Sigmoid colon (tissue), 7 donors: ENCODE measurements at places on chromosomes 6 and 20. TPM values are rescaled to one million over a fixed set of nuclear protein-coding genes. Genes with fewer than 3 reads are reported as not detected.

SIRPA gene
- polyA plus RNA-seq, result 12.5 TPM

CGAS gene
- 1.2 TPM for polyA plus RNA-seq

HRH3 gene
- polyA plus RNA-seq, result not detected

CLPSL2 gene
- not detected for polyA plus RNA-seq

RPL10A gene
- polyA plus RNA-seq, result 1,931 TPM

VIP gene
- 18.8 TPM for polyA plus RNA-seq

ULBP3 gene
- polyA plus RNA-seq, result not detected

TUBB2B gene
- 11.2 TPM for polyA plus RNA-seq

GRCh38 chr6:120378582-120379220, 955.6 kb downstream of the TBC1D32 start:
- no peaks in the 10 kb centered on the region for H3K36me3 ChIP-seq
- H3K4me3 ChIP-seq, result no peak overlapping the region
- H3K27ac ChIP-seq, result no peak overlapping the region
- no peaks in the 10 kb centered on the region for H3K4me1 ChIP-seq

- H3K4me1 ChIP-seq, result peaks cover 5% of the 10 kb centered on the region
- no peaks in the 10 kb centered on the region for H3K36me3 ChIP-seq
- H3K4me3 ChIP-seq, result no peak overlapping the region
- H3K27ac ChIP-seq, result no peak overlapping the region
Measured at GRCh38 chr20:38226553-38226952, 34.0 kb downstream of the KIAA1755 start.

GRCh38 chr6:3001773-3002293, 2.1 kb downstream of the NQO2 start:
- no peak for DNase-seq
- no peak overlapping the region for H3K27ac ChIP-seq
- peaks cover 13% of the 10 kb centered on the region for H3K4me1 ChIP-seq
- peaks cover 27% of the 10 kb centered on the region for H3K36me3 ChIP-seq
- no peak overlapping the region for H3K4me3 ChIP-seq

- H3K4me3 ChIP-seq, result no peak overlapping the region
Measured at GRCh38 chr6:68834551-68834950, 199.5 kb downstream of the ADGRB3 start.

GRCh38 chr6:118952683-118953082, 17.7 kb upstream of the MCM9 start:
- H3K27ac ChIP-seq, result no peak overlapping the region
- DNase-seq, result no peak
- H3K4me3 ChIP-seq, result no peak overlapping the region
- no peaks in the 10 kb centered on the region for H3K4me1 ChIP-seq

- H3K4me1 ChIP-seq, result peaks cover 6% of the 10 kb centered on the region
- DNase-seq, result no peak
- no peak overlapping the region for H3K4me3 ChIP-seq
- peaks cover 39% of the 10 kb centered on the region for H3K27me3 ChIP-seq
- peaks cover 25% of the 10 kb centered on the region for H3K36me3 ChIP-seq
- H3K27ac ChIP-seq, result no peak overlapping the region
Measured at GRCh38 chr20:62576815-62577489, 65.4 kb upstream of the SLCO4A1 start.

DNA sequence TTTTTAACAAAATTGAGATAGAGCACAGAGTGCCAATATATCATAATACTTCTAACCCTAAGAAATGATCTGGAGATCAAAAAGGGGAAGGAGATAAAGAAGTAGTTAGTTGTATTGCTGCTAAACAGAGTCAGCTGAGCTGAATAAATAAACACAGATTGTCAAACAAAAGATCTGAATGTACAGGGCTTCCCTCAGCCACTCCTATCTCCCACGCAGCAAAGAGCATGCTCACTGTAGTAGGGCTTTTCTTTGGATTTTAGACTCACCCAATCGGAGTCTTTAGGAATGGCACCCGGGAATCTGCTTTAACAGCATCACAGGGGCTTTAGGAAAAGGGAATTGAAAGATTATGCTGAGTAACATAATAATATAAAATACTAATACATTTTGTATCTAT, 222.2 kb upstream of the STXBP5 start:
- no peaks in the 10 kb centered on the region for H3K27me3 ChIP-seq
- no peak overlapping the region for H3K27ac ChIP-seq
- DNase-seq, result no peak
- H3K4me1 ChIP-seq, result no peaks in the 10 kb centered on the region

- no peak for DNase-seq
- no peak overlapping the region for H3K27ac ChIP-seq
- no peaks in the 10 kb centered on the region for H3K27me3 ChIP-seq
- no peaks in the 10 kb centered on the region for H3K36me3 ChIP-seq
- H3K4me3 ChIP-seq, result no peak overlapping the region
Measured at GRCh38 chr6:129981598-129981997, 36.8 kb upstream of the L3MBTL3 start.

- no peaks in the 10 kb centered on the region for H3K4me1 ChIP-seq
- no peaks in the 10 kb centered on the region for H3K27me3 ChIP-seq
- no peaks in the 10 kb centered on the region for H3K36me3 ChIP-seq
Measured at GRCh38 chr6:105744815-105745214, 341.3 kb upstream of the PRDM1 start.

DNA sequence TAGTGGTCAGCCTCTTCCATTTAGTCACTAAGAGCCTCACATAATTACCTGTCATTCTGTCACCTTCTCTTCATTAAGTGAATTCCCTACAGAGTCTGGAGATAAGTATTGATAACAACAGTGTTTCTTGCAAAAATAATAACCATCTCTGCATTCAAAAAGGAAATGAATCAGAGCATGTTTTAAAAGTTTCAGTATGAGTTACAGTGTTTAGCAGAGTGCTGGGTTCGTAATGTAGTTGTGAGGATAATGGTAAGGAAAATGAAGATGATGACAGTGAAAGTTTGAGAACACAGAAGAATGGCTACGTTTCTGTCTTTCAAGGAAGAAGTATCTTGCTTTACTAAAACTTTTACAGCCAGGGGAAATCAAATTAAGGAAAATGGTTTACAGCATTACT, 31.3 kb downstream of the GPRC6A start:
- no peak overlapping the region for H3K4me3 ChIP-seq
- no peaks in the 10 kb centered on the region for H3K36me3 ChIP-seq

GRCh38 chr6:158022749-158023596, 41.3 kb downstream of the SYNJ2 start:
- H3K27ac ChIP-seq, result no peak overlapping the region
- no peak overlapping the region for H3K4me3 ChIP-seq

DNA sequence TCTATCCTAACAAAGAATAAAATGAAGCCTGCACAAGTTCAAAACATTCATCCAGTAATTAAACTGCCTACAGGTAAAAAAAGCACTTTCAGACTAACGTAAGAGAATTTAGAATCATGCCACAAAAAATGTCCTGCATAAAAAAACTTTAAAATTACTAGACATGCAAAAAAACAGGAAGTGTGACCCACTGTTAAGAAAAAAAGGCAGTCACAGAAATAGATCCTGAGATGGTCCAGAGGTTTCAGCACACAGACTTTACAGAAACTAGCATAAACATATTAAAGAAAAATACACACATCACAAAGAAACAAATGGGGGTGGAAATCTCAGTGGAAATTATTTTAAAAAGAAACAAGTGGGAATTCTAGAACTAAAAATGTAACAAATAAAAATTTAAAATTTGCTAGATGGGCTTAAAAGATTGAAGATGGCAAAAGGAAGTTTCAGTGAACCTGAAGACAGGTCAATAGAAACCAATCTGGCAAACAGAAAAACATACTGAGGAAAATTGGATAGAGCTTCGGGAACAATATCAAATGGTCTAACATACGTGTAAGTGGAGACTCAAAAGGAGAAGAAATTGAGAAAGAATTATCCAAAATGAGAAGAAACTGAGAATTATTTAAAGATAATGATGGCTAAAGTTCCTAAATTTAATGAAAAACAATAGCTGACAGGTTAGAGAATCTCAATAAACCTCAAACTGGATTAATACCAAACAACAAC, 3.4 kb upstream of the ZNF133 start:
- no peaks in the 10 kb centered on the region for H3K27me3 ChIP-seq
- no peak for DNase-seq
- no peaks in the 10 kb centered on the region for H3K4me1 ChIP-seq
- no peaks in the 10 kb centered on the region for H3K36me3 ChIP-seq

GRCh38 chr20:46222521-46223007, 85.7 kb downstream of the CDH22 start:
- no peak overlapping the region for H3K27ac ChIP-seq
- no peaks in the 10 kb centered on the region for H3K36me3 ChIP-seq
- no peaks in the 10 kb centered on the region for H3K4me1 ChIP-seq
- no peak overlapping the region for H3K4me3 ChIP-seq

- no peaks in the 10 kb centered on the region for H3K36me3 ChIP-seq
- no peak overlapping the region for H3K27ac ChIP-seq
- H3K4me1 ChIP-seq, result no peaks in the 10 kb centered on the region
- DNase-seq, result no peak
- H3K4me3 ChIP-seq, result no peak overlapping the region
Measured at GRCh38 chr6:98787961-98788360, 46.4 kb upstream of the POU3F2 start.

DNA sequence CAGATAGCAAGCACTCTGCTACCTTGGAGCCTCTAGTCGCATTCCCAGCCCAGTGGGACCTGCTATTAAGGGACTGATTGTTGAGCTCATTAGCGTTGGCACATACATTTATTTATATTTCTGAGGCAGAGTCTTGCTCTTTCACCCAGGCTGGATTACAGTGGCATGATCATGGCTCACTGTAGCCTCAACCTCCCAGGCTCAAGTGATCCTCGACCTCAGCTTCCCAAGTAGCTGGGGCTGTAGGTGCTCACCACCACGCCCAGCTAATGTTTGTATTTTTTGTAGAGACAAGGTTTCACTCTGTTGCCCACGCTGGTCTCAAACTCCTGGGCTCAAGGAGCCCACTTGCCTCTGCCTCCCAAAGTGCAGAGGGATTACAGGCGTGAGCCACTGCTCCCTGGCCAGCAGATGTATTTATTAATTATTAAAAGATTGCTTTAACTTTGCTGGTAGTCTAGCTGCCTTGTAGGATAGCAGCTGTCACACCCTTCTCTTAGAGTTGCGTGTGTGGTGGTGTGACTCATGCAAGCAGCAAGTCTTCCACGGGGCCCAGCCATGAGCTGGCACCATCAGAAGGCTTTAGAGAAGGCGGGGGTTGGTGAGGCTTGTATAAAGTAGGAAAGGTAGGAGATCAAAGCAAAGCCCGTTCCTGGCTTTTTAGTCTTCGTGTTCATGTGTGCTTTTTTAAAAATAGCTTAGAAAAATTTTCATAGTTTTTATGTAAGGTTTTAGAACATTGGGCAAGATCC, 16.5 kb downstream of the ACTR5 start:
- H3K27ac ChIP-seq, result no peak overlapping the region
- H3K36me3 ChIP-seq, result peaks cover 100% of the 10 kb centered on the region
- no peak overlapping the region for H3K4me3 ChIP-seq

GRCh38 chr20:56217829-56218228, 30.7 kb upstream of the MC3R start:
- no peak for DNase-seq
- no peaks in the 10 kb centered on the region for H3K27me3 ChIP-seq
- H3K4me3 ChIP-seq, result no peak overlapping the region
- H3K36me3 ChIP-seq, result no peaks in the 10 kb centered on the region

DNA sequence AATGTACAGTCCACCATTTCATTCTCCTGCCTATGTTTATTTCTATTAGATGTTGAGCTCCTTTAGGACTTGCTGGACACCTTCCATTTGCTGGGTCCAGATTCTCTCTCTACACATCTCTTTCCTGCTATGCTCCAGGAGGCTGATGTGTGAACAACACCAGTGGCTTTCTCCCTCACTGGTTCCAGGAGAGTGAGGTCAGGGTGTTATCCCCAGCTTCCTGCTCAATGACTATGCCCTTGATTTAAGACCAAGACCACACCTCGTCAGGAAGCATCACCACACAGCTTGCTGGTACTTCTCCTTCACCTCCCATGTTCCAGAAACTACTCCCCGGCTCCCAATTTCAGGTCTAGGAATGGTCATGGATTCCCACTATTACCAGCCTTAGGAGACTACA, 31.3 kb upstream of the E2F3 start:
- no peaks in the 10 kb centered on the region for H3K36me3 ChIP-seq
- no peaks in the 10 kb centered on the region for H3K27me3 ChIP-seq
- DNase-seq, result no peak
- no peak overlapping the region for H3K27ac ChIP-seq
- H3K4me1 ChIP-seq, result no peaks in the 10 kb centered on the region
- H3K4me3 ChIP-seq, result no peak overlapping the region

GRCh38 chr6:4797587-4797986, 21.4 kb downstream of the CDYL start:
- no peak for DNase-seq
- H3K4me3 ChIP-seq, result no peak overlapping the region
- H3K27ac ChIP-seq, result no peak overlapping the region
- H3K27me3 ChIP-seq, result no peaks in the 10 kb centered on the region
- H3K4me1 ChIP-seq, result peaks cover 8% of the 10 kb centered on the region

GRCh38 chr6:136772685-136773472, 19.4 kb downstream of the MAP3K5 start:
- no peak overlapping the region for H3K4me3 ChIP-seq
- H3K27ac ChIP-seq, result no peak overlapping the region
- DNase-seq, result no peak
- no peaks in the 10 kb centered on the region for H3K4me1 ChIP-seq

DNA sequence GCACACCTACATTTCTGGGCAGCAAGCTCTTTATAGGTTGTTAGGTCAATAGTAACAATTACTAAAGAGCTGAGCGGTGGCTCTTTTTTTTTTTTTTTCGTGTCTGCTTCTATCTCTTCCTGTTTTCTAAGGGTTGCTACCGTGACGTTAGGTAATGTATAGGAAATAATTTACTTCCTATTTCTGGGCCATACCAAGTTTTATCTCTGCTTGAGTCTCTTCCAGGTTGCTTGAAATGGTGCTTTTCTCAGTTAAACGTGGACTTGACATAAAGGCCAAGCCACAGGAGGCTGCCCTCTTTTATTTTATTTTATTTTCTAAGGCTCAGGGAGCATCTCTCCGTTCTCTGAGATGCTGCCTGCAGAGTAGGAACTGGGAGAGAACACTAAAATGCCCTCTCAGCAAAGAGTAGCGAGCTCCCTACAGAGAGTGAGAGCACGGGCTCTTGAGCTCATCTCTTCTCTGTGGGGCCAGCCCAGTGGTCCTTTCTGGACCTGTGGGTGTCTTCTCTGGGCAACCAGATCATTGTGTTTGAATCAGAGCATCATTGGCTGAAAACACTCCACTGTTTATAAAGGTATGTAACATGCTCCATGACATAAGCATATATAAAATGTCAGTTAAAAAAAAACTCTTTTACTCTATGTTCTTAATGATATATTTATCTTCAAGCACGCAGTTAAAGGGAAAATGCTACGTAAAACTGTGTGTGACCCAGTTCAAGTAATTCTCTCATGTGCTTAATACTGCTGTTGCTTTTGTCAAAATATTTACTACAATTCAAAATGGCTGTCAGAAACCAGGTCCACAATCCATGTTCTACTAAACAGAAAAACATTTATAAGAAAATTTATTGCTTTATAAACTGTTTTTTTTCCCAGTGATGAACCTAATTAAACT, at the start of gene ZNF831:
TSS of gene ZNF831 (plus strand) at position 191 of the 900 bp plus-strand sequence. CDS start 27,199 bp downstream, outside the sequence.
- H3K4me1 ChIP-seq, result no peaks in the 10 kb centered on the region
- no peaks in the 10 kb centered on the region for H3K27me3 ChIP-seq
- H3K27ac ChIP-seq, result no peak within 1 kb of the TSS
- H3K4me3 ChIP-seq, result no peak within 1 kb of the TSS
- DNase-seq, result no peak
- H3K36me3 ChIP-seq, result no peaks in the 10 kb centered on the region
